HL-60 (cell line): ENCODE measurements at places on chromosomes 12 and 14.

- no peak for DNase-seq
Observed at GRCh38 chr12:480831-481816, 21.4 kb downstream of the B4GALNT3 start.

DNA sequence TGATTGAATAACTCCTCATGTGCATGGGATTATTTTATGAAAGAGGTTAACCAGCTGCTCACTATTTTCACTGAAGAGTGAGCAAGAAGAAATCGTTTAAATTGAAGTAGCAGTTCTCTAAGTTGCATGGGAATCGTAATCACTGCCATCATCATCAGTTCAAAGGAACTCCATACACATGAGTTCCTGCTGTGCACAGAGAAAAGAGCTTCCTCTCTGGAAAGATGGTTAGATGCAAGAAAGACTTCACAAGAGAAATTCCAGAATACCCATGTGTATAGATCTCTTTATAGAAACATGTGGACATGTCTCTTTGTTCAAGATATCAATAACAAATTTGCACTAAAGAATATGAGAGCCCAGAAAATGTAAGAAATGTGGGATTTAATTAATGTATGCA lies 291.3 kb downstream of the PDZRN4 start:
- DNase-seq, result no peak

DNA sequence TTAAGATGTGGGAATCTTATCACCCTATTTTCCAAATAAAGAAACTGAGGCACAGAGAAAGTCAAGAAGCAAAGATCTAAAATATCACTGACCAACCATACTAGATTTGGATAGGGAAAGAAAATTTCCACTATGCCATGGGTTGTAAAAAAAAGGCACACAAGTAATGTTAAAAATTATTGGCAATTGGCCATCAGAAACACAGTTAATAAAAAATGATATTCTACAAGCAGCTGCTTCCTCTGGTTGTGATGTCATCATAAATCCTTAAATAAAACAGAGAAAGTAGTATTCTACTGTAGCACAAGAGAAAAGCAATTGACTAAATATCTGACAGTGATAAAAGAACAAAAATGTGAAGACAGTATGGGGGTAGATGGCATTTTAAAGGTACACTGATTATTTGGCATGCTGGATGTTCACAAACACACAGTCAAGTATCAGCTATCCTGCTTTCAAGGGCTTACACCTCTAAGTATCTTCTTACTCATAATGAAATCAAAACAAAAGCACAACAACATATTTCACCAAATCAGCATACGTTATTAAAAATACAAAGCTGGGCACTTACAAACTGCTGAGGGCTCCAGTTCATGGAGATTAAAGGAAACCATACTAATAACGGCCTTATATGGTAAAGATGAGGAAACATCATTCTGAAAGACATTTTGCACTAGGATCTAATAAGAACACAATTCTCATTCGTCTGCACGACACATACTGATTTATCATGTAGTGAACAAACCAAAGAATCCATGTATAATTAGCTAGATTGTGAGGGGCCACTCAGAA lies 45.7 kb downstream of the CORO1C start:
- DNase-seq, result no peak

GRCh38 chr12:86683568-86684304 lies 427.5 kb upstream of the MGAT4C start:
- no peak for DNase-seq

DNA sequence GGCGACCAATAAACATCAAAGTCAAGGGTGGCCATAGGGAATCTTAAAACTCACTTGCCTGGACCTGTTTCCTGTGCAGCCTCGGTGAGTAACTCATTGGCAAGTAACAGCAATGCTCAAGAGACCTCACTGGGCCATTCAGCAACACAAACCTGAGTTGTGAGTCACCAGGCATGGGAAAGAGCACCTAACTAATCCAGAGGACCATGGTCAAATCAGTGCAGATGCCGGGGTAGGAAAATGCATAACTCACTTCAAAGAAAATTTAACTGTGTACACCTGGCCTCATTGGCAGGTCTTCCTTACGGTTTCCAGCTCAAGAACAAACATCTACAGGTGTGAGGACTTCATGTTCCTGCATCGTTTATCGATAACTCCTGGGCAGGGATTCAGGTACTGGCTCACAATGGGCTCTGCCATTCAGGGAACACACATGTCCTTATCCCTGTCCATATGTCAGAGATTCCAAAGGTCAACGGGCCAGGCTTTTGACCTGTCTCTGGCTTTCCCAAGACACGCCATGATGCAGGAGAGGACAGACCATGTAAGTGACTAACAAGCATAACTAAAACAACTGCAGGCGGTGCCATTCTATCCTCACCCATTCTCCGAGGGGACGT lies 211.8 kb downstream of the ANO2 start:
- DNase-seq, result no peak
